ENCODE measurements at places on chromosomes 1 and 21.

GRCh38 chr1:246709835-246710234 is 14.4 kb upstream of the SCCPDH start:
- DNase-seq = no peak

DNA sequence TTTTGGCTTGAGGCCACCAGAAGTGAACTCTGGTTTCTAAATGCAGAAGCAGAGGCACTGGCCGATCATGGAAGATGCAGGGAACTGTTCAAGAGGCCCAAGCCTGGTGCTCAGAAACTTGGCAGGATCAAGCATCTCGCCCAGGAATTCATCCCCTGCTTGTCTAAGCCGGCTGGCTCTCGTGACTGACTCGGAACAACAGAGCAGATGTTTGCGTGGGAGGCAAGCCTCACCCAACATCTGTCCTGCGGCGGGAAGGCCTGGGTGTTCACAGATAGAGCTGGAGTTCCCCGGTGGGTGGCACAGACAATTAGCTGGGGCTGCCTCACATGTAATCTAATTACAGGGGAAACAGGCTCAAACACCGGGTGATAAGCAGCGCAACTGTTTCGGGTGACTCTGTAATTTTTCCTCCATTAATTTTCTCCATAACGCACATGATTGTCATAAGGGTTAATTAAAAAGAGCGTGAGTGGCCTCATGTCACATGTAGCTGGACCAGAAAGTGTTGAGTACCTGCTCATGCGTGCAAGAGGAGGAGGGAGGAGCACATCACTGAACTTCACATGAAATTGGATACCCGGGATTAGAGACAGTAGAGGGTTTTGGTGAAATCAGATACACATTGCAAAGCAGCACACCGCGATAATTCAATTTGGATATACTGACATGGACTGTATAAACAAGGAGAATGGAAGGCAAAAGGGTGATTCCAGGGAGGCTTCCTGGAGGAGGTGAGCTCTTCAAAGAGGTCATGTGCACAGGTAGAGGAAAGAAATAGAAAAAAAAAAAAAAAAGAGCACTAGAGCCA is 180.0 kb downstream of the ETS2 start:
- no peak for DNase-seq

DNA sequence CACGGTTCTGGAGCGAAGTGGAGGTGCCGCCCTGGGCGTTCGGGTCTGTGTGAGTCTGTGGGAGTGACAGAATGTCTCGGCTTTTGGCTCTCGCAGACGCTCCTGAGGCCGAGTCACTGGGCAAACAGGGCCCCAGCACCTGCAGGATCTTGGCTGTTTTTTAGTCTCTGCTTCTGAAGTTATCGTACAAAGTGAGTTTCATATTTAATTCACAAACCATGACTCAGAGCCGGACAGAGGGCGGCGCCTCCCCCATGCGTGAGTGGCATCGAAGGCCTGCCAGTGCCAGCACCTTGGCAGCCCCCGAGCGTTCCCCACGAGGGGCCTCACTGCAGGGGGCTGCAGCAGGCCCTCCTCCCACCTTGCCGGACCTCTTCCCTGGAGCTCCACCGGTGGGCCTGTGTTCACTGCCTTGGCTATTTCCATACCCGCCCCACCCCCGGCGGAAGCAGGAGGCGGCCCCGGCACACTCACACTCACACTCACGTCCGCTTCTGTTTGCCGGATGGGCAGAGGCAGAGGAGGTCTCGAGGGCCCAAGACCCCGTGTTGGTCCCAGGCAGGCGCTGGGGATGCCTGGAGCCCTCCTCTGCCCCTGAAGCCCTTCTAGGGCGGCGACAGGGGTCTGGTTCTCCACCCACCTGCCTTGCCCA is 56.3 kb downstream of the MORN1 start:
- no peak for DNase-seq

DNA sequence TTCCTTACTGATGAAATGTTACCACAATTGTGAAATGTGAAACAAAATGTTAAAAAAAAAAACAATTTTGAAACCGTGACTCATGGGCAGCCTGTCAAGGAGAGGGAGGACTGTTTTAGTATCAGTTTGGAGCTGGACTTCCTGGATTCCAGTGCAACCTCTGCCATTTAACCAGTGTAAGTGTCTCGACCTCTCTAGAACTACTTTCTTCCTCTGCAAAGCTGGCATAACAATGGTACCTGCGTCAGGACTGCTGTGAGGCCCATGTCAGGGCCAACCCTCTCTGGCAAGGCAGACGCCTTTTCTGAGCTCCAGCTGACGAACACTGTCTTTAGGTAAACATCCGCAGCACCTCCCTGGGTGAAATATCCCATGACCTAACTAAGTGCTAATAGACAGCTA is 20.9 kb downstream of the URB1 start:
- no peak for DNase-seq

DNA sequence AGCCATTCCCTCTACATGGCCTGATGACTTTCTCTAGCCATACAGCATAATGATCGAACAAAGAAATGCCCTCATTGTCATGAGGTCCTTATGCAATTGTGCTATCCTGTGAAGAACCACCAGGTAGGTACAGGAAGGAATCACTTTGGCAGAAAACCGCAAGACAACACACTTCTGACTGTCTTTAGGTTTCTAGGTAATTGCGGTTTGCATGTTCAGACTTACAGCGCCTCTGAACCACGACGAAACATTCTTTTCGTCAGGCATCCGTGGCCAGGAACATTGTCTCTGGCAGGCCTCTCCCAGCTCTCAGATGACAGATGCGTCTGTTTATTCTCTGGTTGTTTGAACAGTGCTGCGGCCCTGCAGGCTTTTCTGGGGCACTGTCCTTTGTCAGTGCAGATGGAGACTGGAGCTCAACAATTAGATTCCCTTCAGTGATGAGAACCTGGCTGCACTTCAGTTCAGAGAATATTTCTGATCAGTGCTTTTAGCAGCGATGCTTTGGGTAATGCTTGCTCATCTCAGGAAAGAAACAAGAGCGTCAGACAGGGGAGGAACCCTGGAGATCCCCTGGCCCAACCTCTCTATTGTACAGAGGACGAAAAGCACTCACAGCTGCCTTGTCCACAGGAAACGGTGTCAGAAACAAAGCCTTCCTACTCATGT is 63.4 kb downstream of the B3GALT5 start:
- DNase-seq = no peak

DNA sequence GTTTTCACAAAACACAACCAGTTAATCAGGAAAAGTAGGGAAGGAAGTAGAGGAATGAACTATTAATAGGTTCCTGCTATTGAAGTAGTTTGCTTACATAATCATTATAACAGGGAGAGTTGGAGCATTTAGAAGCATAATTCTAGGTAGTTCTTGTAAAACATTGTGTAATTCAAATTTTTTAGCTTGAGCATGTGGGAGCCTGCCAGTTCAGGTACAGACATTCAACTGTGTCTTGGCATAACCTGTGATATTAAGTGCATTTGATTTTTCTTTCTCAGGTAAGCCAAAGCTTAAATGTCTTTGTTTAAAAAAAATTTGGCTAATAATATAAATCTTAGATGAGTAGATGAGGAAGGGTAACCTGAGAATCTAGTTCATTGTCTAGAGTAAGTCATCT is 3.4 kb downstream of the YTHDF2 start:
- DNase-seq = no peak

DNA sequence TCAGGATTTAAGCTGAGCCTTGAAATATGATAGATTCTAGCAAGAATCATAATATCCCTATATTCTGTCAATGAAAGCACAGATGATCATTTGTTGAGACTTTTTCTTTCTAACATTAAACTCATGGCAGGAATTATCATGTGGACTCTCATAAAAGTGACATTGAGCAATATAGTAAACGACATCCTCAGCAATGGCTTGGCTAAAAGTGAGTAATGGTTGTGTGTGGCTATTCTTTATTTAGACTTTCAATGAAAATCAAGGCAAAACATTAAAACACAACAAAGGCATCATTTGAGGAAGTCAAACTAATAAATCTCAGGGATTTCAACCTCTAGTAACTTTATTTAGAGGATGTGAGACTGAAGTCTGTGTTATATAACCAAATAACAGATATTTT is 257.8 kb upstream of the ADGRL4 start:
- DNase-seq = no peak
